ENCODE measurements at places on chromosomes 12 and 14. TPM values are rescaled to one million over a fixed set of nuclear protein-coding genes. Genes with fewer than 3 reads are reported as not detected.
A peak's percentile ranks its signal among the peaks of the same experiment; 100 is the strongest.

DNA sequence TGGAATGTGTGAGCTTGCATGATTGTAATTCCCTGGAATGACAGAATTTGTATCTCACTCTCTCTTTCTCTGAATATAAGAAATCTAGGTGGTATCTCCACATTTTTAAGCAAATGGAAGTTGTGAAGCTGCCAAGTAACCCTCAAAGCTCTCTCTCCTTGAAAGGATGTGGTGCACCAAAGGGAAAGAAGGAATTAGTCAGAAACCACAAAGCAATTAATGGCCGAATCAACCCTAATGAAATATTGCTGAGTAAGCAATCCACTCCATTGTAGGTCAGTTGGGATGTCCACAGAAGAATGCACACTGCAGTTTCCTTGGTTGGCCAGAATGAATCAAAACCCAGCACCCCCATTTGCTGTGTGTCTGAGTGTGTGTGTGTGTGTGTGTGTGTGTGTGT lies 153.5 kb downstream of the KCNA5 start:
- no peak for DNase-seq

DNA sequence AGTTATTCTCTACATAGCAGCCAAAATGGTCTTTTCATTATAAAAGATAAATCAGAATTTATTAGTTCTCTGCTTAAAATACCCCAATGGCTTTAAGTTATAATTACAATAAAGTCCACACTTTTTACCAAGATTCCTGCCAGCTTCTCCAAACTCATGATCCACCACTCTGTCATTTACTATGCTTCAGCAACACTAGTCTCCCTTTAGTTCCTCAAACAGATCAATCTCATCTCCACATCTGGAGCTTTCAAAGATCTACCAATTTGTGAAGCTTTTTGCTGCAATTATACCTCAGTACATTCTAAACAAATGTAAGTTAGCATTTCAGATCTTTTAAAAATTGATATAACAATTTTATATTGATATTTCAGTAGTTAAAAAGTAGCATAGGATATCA lies 24.9 kb downstream of the CATSPERB start:
- DNase-seq: no peak

DNA sequence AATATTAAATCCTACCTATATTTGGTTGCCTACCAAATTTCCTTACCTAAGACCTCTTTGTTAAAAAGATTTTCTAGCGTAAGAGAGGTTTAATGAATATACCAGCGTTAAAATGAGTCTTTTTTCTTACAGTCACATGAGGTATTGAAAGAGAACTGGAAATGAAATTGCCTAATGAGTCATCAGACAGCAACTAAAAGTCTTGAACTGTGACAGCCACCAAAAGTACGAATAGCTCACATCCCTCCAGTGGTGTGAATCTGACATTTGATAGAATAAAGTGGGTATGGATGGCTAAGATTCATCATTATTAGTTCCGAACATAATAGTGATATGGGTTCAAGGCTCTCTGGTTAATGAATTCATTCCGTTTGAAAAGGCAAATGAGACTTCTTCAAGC lies 1297.3 kb downstream of the AACS start:
- no peak for DNase-seq

- DNase-seq: no peak
Observed at GRCh38 chr12:110928700-110929099, 8.3 kb upstream of the MYL2 start.

DNA sequence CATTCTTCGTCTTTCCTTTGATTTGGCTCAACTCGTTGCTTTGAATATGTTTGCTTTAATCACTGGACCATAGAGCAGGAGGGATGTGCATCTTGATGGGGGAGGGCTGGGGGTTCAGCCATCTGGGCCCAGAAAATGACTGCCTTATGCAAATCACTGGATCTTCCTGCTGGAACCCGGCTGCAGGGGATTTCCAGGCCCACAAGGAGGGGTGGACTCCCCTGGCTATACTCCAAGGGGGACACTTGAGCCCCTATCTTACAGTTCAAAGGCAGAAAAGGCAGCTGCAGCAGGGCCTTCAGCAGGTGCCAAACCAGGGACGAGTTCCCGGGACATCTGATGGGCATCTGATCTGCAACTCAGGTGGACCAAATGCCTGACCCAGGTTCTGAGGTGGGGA lies 122.5 kb downstream of the DICER1 start:
- no peak for DNase-seq

DNA sequence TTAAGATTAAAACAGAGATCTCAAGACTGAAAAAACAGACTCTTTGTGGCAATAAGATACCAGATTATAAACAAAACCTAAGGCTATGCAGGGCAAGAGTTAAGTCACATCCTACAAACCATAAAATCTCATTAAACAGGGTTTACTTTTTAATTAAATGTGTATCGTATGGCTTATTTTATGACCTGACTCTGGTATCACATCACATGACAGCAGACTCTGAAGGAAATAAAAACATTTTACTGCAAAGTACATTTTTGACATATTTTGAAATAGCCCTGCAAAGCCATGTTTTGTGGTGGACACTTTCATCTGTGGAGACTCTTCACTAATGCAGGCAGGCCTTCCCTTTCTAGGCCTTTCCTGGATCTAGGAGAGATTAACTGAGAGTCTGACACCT lies 327.6 kb upstream of the CLEC14A start:
- DNase-seq: no peak

DNA sequence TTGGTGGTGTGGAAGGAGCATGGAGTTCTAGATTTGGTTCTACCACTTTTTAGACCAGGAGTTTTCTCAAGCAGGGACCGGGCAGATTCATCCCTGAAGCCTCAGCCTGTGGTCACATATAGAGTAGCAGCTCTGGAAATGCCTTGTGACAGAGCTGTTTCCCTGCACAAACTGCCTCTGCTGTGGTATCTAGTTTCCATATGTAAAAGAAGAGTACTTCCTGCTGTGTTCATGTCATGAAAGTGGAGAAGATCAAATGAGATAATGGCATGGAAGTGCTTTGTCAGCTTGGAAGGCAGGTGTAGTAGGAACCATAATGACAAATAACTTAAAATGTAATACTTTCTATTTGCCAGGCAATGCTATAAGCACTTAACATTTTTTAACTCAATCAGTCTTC lies 26.1 kb downstream of the OTUB2 start:
- DNase-seq: peak; percentile 15

DNA sequence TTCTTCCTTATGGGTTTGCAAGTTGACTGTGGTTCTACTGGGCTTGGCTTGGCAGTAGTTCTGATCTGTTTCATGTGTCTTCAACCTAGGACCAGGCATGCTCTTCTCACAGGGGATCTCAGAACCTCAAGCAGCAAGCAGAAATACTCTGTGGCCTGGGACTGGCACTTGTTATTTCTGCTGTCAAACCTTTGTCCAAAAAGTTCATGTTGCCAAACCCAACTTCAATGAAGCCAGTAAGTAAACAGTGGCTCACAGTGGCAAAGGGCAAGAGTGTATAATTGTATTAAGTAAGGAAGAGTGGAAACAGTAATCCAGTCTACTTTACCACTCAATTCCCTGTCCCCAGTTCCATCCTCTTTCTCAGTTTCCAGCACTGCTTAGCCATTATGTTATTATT lies 15.7 kb upstream of the HMGA2 start:
- no peak for DNase-seq

- no peak for DNase-seq
Observed at GRCh38 chr14:31232081-31232480, 24.5 kb upstream of the HECTD1 start.

The DDX47 gene
- 49.1 TPM for total RNA-seq

The GPRC5D gene
- 1.6 TPM for total RNA-seq

The SMIM41 gene
- total RNA-seq: not detected

The PCK2 gene
- 88.5 TPM for total RNA-seq

The DAO gene
- total RNA-seq: not detected

The CELA1 gene
- total RNA-seq: not detected

The TMEM63C gene
- total RNA-seq: 1.5 TPM

The SLC15A5 gene
- not detected for total RNA-seq

The MSI1 gene
- total RNA-seq: not detected

The CLEC4D gene
- total RNA-seq: not detected
